ENCODE measurements at places on chromosomes 13 and 19.

DNA sequence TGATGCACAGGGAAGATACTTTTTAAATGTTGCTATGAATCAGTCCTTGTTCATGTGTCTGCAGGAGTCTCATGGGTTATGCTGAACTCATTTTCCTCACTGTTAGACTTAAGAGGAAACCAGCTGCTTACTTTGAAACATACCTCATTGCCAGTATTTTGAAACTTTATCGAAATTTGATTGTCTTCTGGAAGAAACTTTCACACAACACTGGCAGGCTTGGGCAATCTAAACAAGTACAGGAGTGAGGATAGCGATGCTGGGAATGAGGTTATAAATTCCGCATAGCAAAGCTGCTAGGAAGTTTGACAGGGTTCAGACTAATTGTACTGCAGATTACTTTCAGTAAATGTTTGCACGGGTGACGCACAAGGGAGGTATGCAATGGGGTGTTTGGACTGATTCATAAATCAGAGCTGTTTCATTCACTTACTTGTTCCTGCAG, 245.7 kb downstream of the DNAJC15 start:
- no peak for DNase-seq

DNA sequence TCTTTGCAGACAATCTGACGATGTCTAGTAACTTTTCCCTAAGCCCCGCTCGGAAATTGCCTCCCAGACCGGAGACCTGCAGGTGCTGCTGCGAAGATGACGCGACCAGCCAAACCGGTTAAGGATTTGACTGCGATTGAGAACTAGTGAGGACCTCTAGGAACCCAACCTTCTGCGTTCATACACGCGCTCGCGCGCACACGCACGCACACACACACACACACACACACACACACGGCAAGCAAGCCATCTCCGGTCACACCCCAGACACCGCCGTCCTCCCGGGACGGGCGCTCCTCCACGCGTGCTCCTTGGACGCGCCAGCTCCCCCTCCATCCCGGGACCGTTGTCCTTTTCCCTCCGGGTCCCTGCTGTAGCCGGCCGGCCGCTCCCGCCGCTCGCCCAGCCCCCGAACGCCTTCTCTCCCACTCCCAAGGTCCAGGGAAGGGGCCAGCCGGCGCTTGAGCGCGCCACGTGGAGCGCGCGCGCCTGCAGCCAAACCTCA, 1.2 kb downstream of the TBC1D4 start:
- no peak for DNase-seq

DNA sequence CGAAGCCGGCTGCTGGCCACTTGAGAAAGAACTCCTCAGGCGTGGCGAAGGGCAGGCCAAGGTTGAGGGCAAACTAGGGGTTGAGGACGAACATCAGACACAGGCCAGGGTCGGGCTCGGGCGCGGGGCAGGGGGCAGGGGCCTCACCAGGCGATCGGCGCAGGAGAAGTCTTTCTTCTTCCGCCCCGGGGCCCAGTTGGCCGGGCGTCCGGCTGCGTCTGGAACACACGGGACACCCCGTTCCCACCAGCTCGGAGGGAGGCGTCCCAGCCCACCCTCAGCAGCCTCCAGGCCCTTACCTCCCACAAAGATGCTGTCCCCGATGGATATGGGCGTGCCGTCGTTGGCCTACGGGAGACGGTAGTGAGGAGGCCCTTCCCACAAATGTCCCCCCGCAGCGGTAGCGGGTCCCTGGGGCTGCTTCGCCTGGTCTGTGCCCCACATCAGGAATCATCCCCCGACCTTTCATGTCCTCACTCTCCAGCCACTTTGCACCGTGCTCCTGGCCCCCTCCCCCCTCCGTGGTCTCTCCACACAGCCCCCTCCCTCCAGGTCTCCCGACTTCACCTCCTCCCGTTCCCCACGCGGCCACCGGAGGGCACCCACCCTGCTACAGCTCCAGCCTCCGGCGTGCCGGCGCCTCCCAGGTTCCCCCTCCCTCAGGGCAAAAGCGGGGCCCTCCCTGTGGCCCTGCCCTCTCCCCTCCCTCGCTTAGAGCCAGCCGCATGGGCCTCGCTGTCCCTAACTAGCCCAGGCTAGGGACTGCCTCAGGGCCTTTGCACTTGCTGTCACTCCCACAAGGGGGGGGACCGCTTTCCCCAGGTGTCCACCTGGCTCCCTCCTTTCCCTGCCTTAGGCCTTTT, 4.8 kb downstream of the PNKP start:
- no peak for DNase-seq

DNA sequence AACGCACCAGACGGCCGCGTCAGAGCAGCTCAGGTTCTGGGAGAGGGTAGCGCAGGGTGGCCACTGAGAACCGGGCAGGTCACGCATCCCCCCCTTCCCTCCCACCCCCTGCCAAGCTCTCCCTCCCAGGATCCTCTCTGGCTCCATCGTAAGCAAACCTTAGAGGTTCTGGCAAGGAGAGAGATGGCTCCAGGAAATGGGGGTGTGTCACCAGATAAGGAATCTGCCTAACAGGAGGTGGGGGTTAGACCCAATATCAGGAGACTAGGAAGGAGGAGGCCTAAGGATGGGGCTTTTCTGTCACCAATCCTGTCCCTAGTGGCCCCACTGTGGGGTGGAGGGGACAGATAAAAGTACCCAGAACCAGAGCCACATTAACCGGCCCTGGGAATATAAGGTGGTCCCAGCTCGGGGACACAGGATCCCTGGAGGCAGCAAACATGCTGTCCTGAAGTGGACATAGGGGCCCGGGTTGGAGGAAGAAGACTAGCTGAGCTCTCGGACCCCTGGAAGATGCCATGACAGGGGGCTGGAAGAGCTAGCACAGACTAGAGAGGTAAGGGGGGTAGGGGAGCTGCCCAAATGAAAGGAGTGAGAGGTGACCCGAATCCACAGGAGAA, 1.9 kb downstream of the PPP1R12C start:
- DNase-seq = no peak

- no peak for DNase-seq
Observed at GRCh38 chr19:30090963-30091362, 148.9 kb downstream of the URI1 start.

- no peak for DNase-seq
Observed at GRCh38 chr19:13164343-13165161, 14.3 kb downstream of the IER2 start.

DNA sequence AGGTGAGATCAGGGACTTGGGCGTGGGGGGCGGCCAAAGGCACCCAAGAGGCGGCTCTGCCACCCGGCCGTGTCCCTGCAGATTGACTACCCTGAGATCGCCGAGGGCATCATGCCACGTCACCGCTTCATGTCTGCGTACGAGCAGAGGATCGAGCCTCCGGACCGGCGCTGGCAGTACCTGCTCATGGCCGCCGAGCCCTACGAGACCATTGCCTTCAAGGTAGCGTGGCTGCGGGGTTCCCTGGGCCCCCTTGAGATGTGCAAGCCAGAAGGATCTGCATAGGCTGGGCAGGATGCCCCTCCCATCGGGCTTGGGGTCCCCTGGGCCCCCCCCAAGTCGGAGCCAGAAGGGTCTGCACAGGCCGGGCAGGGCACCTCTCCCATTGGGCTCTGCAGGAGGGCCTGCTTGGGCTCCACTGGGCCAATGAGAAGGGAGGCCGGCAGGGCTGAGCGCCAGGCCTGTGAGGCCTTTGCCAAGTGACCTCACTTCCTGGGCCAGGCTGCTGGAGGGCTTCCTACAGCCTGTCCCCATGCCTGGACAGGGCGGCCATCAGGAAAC, 2.2 kb upstream of the AMH start:
- DNase-seq = no peak

GRCh38 chr13:51826606-51827005, 18.4 kb downstream of the TMEM272 start:
- DNase-seq = no peak

DNA sequence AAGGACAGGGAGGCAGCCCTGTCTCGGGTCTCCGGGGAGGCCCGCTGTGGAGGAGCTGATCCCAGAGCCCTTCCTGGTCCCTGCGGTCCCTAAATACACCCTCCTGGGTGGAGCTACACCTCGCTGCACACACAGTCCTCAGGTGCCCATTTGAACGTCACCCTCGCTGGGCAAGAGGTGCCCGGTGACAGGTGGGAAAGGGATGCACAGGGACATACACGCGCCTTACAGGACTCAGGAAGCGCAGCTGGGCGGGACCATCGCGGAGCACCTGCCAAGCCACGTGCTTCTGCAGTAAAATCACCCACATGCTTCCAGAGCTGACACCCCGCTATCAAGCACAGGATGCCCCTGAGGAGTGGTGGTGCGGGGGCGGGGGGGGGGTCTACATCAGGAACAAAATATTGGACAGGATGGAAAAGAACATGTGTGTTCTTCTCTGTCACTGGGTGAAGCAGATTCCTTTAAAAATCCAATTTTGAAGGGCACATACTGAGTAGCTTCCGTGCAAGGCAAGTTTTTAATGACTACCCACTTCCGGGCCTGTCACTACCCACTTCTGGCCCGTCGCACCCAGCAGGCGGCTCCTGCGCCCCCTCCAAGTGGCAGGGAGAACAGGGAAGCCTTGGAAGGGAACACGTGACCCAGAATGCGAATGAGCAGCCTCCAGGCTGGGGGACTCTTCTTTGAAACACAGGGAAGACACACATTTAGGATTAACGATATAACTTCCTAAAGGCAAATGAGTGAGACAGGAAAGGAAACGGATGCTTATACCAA, 78.9 kb downstream of the COL4A1 start:
- no peak for DNase-seq

- DNase-seq = no peak
Observed at GRCh38 chr19:3725121-3725520, 16.9 kb downstream of the TJP3 start.

DNA sequence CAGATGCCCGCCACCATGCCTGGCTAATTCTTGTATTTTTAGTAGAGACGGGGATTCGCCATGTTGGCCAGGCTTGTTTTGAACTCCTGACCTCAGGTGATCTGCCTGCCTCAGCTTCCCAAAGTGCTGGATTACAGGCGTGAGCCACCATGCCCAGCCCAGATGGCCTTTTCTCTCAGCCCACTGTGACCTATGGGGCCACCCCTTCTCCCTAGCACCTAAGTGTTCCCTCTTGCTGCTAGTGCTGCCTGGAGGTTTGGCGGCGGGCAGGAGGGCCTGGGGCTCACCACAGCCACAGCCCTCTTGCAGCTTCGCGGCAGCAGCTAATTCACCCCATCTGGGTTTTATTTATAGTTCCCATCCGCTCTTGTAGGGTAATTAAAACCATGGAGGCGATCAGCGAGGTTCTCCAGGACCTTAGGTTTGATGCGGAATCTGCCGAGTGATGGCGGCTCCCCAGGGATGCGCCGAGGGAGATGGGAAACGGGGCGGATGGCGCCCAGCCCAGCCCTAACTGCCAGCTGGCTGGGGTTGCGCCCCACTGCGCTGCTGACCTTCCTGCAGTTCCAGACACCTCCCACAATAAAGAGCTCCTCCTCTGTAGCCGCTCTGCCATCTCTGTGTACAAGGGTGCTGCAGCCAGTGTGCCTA, 3.3 kb downstream of the REX1BD start:
- no peak for DNase-seq

DNA sequence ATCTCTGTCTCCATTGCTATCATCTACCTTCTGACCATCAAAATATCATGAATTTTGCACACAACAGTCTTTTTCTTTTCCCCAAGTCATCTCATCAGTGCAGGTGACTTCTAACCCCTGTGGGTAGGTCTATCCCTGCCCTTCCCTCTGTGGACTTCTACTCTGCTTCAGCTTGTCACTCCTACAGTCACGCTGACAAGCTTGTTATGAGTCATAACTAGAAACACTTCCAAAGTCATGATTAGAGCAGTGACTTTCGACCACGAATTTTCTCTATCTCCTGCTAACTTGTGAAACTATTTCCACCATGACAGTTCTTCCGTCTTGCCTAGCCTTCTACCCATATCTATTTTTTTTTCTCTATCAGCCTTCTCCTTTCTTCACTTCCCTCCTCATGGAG, 343.7 kb upstream of the ARGLU1 start:
- DNase-seq = no peak

DNA sequence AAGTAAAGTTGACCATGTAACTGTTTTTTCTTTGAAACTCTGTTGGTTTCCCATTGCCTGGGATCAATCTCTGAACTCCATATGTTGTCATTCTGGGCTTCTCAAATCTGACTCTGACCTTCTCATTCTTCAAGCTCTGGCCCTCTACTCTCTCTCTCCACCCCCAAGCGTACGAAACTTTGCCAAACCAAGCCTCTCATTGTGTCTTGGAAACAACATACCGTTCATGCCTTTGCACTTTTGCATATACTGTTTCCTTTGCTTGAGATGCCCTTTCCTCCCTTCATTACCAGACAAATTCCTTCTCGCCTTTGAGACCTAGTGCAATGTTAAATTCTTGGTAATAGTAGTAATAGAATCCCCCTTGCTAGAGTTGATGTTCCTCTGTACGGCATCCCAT, 113.7 kb downstream of the OLFM4 start:
- no peak for DNase-seq

GRCh38 chr13:85243831-85244230, 555.4 kb downstream of the SLITRK6 start:
- DNase-seq = no peak

DNA sequence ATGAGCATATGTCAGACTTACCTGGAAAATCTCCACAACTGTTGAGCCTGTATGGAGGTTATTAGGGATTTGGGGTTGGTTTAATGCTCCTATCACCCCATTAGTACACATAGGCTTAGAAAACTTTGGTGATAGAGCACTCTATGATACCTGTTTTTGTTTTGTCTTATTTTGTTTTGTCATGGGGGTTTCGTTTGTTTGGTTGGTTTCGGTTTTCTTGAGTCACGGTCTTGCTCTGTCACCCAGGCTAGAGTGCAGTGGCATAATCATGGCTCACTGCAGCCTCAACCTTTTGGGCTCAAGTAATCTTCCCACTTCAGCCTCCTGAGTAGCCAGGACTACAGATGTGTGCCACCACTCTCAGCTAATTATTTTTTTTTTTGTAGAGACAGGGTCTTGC, 70.0 kb downstream of the MZT1 start:
- DNase-seq = no peak

- DNase-seq = no peak
Observed at GRCh38 chr13:38636073-38636472, 50.8 kb upstream of the FREM2 start.

GRCh38 chr13:46630431-46631178, 77.6 kb downstream of the LRCH1 start:
- no peak for DNase-seq

- no peak for DNase-seq
Observed at GRCh38 chr19:40768869-40769268, 6.5 kb upstream of the MIA start.

- DNase-seq = no peak
Observed at GRCh38 chr13:46860722-46861121, 36.1 kb downstream of the HTR2A start.

GRCh38 chr13:60425332-60425731, 28.3 kb downstream of the TDRD3 start:
- DNase-seq = no peak

- no peak for DNase-seq
Observed at GRCh38 chr13:37481885-37482227, 116.7 kb downstream of the POSTN start.
